ENCODE measurements at places on chromosomes 1 and 21.
A peak's percentile ranks its signal among the peaks of the same experiment; 100 is the strongest.

DNA sequence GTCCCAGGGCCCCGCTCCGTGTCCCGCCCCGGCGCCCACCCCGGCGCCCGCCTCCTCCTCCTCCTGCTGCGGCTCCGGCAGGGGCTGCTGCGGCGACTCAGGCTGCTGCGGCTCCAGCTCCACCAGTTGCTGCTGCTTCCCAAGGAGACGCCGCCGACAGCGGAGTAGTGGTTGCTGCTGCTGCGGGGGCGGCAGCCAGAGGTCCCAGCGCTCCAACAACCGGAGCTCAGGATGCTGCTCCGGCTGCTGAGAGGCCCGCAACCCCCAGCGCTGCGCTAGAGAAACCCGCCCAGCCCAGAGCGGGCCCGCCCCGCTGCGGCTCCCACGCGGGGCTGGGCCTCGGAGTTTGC lies 1.1 kb downstream of the CRCT1 start:
- no peak for DNase-seq

- peak; percentile 58 for DNase-seq
These were observed 877 bp downstream of the IRF2BP2 start for GRCh38 chr1:234608911-234609690.

DNA sequence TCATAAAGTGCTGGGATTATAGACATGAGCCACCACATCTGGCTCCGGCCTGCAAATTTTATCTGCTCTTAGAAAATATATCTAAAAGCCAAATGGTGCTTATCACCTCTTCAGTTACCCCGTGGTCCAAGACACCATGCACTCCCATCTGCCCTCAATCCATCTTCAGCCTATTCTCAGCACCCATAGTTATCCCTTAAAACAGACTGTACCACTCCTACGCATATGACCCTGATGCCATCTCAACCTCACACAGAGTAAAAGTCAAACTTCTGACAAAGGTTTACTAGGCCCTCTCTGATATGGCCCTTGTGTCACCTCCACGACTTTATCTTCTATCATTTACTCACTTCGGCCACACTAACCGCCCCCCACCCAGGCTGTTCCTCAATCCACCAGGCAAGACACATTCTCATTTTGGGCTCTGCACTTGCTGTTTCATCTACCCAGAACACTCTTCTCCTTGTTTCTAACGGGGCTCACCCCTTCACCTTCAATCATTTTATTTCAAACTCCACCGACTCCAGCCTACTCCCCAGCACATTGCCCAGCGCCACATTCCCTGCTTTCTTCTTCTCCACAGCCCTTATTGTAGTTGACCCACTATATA lies 33.0 kb downstream of the USP48 start:
- DNase-seq, result no peak

DNA sequence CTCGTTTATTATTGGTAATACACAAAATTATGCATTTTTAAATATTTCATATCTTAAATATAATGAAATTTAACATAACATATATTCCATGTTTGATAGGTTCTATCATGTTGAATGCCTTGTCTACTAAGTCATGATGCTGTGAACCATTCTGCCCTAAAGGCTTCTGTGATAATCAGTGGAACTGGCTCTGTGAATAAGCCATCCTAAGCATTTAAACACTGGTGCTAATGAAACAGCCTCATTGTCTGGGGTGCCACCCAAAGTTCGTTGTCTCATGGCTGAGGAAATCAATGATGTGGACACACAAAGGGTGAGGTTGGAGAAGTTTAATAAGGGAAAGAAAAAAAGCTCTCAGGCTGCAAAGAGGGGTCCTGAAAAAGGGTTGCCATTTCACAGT lies 264.7 kb upstream of the ZRANB2 start:
- no peak for DNase-seq

DNA sequence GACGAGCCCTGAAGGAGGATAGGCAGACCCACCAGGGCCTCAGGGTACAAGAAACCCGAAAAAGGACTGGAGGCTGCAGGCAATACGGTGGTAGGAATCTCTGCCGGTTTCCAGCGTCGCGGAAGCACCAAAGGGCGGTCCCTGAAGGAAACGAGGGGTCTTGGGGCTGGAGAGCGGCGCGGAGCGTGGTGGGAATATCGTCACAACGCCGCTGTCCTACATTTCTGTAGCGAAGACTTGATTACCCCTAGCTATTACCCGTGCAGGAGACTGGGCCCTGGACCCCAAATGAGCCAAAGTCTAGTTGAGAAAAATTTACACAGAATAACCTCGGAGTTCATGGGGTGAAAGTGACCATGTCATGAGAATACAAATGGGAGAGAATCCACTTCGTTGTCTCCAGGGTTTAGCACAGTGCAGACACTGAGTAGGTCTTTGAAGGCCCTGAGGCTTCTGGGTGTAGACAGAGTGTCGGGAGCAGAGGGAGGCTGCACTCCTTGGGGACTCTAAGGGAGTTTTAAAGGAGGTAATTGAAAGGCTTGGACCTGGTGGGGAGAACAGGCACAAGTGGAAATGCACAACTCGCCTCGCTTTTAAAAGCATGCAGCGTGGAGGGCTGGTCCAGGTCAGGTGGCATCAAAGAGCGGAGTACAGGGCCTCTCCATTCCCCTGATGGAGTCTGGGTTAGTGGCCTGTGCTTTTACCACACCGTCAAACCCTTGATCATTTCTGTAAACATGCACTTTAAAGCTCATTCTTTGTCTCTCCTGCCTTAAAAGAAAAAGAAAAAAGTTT lies 1.5 kb downstream of the ATP1A1 start:
- no peak for DNase-seq

DNA sequence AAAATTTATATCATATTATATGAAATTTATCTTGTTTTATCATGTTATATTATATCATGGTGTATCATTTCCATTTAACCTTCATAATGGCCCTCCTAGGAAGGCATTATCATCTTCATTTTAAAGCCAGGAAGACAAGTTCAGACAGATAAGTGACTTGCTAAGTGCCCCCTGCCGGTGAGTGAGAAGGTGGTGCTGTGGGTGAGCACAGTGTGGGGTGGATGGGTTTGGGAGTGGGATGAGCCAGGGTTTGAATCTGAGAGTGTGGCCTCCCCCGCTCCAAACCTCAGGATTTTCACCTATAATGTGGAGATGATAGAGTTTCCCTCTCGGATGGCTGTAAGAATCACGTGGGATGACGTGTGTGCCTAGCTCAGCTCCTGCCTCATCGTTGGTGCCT lies 108.7 kb upstream of the IGSF21 start:
- DNase-seq, result no peak

DNA sequence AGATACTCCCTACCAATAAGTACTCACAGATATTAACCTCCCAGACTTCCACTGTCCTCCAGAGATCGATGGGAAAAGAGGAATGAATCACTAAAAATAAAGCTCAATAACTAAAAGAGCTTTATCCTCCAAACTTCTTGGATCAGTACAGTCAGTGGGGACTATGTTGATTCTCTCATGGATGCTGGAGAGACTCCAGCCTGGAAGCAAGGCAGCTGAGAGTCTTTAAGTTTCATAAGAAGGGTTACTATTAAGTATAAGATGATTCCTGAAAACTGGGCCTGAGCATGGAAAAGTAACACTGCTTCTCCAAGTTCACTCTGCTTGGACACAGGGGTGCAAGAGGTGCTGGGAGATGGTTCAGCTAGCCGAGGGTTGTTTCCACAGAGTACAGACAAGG lies 6.2 kb upstream of the DDR2 start:
- no peak for DNase-seq

DNA sequence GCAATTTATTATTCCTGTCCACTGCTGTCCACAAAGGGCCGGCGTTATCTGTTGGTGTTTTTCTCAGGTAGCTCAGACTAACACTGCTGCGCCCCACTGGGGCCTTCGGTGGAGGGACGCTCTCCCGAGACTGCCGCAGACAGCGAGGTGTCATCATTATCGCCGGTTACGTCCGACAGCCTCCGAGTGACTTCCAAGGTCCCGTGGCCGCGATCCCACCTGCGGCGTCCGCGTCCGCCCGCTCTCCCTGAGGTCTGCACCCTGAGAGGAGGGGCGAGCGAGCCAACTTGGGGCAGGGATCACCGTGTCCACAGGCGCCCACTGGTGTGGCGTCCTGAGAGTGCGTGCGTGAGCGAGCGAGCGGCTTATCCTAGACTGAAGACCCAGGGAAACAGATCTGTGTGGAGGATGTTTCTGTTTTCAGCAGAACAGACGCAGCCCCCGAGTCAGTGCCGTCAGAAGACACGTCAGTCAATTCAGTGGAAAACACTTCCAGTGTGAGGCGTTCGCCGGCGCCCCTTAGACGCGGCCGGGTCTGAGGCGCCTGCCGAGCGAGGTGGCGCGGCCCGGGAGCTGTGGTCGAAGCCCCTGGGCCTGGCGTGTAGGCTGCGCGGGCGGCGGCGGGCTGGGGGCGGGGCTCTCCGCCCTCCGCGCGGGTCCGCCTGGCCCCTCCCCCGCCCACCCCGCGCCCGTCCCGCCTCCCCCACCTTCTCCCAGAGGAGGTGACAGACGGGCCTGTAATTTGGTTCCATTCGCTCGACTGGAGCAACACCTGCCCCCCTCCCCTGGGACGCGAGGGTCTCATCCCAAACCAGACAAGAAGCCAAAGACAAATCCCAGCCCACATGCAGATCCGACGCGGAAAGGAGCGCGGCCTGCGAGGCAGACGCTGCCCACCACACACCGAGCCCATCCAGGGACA lies 12.6 kb downstream of the NHLH2 start:
- DNase-seq, result peak; percentile 39
